Upper lobe of left lung (tissue), 6 donors: ENCODE measurements at places on chromosomes 7 and 10. TPM values are rescaled to one million over a fixed set of nuclear protein-coding genes. Genes with fewer than 3 reads are reported as not detected.

DNA sequence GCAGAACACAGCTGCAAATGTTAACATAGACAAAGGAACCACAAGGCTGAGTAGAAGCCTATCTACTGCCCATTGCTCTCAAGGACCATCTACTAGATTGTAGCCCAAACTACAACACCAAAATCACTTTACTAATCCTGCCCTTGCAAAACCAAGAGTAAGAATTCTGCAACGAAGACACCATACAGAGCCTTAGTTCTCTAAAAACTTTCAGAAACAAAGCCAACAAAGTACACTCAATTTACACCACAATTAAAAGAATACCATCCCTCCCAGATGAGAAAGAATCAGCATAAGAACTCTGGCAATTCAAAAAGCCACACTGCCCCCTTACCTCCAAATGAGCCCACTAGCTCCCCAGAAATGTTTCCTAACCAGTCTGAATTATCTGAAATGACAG, 294.3 kb downstream of the CTNNA3 start:
- no peaks in the 10 kb centered on the region for H3K36me3 ChIP-seq
- H3K27ac ChIP-seq = no peak overlapping the region
- H3K27me3 ChIP-seq = no peaks in the 10 kb centered on the region
- H3K4me1 ChIP-seq = no peaks in the 10 kb centered on the region

DNA sequence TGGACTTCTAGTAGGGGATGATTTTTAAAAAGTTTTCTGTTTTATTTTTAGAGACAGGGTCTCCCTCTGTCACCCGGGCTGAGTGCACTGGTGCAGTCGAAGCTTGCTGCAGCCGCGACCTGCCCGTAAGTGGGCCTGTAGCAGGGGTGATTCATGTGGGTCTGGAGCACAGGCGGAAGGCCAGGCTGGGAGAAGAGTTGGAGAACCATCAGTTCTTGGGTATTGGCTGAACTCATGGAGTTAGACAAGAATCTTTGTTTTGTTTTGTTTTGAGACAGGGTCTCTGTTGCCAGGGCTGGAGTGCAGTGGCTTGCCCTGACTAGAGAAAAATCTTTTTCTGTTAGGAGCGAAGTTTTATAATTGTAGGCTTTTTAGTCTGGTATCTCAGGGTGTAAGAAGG, 5.7 kb downstream of the SRRT start:
- no peaks in the 10 kb centered on the region for H3K27me3 ChIP-seq
- H3K4me3 ChIP-seq = no peak overlapping the region
- peaks cover 28% of the 10 kb centered on the region for H3K36me3 ChIP-seq
- H3K27ac ChIP-seq = no peak overlapping the region
- H3K4me1 ChIP-seq = peaks cover 20% of the 10 kb centered on the region
- no peak for DNase-seq

- no peak for DNase-seq
- no peak overlapping the region for H3K27ac ChIP-seq
- H3K27me3 ChIP-seq = no peaks in the 10 kb centered on the region
- no peaks in the 10 kb centered on the region for H3K36me3 ChIP-seq
- no peak overlapping the region for H3K4me3 ChIP-seq
- H3K4me1 ChIP-seq = no peaks in the 10 kb centered on the region
Observed at GRCh38 chr7:49577576-49577975, 195.9 kb upstream of the VWC2 start.

DNA sequence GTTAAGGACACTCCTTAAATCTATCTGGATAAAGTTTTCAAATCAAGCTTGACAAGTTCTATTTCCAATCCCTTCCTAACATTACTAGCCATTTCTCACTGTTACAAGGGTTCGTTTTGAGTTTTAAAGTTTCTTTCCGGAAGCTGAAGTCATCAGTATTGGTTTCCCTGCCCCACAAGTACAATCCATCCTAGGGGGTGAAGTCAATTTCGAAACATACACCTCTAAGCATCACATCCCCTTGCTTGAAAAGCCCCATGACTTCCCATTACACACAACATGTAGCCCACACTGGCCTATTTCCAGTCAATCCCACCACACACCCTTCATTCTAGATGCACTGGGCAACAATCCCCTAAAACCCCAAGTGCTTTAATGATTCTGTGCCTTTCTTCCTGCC, 13.0 kb downstream of the DPY19L1 start:
- no peak overlapping the region for H3K27ac ChIP-seq
- H3K27me3 ChIP-seq = no peaks in the 10 kb centered on the region
- no peaks in the 10 kb centered on the region for H3K36me3 ChIP-seq
- no peaks in the 10 kb centered on the region for H3K4me1 ChIP-seq

The FKBP6 gene
- total RNA-seq = 0.30 TPM

DNA sequence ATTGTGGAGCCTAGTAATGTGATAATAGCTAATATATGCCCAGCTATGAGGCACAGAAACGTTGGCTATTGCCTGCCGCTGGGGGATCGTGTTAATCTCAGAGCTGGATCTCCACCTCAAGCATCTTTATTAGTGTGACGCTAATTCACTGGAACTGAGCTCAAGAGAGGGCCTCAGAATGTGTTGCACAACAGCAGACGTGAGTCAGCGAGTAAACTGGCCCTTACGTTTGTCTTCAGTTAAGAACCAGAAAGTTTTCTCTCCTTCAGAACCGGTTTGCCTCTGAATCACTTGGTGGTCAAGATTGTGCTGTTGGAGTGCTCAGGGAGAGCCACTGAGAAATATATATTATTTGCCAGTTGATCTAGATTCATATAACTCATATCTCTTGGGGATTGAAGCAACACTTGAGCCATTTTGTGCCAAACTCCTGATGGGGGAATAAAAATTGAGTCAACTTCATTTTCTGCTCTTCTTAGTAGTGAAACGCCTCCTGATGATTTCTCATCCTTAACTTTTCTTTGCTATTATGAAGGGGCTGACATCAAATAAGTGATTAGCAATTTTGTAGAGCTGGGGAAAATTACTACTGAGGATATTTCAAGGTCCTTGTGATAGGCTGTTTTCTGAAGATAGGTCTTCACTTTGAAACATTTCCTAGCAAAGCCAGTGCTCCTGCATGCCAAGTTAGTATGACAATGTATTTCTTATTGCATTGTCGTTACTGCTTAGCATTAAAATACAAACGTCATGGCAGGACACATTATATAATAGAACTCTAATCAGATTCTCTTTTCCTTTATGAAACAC, 22.3 kb downstream of the BZW2 start:
- H3K27ac ChIP-seq = peak overlapping the region; percentile 28
- H3K4me1 ChIP-seq = peaks cover 7% of the 10 kb centered on the region
- no peaks in the 10 kb centered on the region for H3K27me3 ChIP-seq

The HKDC1 gene
- total RNA-seq = 11.5 TPM

DNA sequence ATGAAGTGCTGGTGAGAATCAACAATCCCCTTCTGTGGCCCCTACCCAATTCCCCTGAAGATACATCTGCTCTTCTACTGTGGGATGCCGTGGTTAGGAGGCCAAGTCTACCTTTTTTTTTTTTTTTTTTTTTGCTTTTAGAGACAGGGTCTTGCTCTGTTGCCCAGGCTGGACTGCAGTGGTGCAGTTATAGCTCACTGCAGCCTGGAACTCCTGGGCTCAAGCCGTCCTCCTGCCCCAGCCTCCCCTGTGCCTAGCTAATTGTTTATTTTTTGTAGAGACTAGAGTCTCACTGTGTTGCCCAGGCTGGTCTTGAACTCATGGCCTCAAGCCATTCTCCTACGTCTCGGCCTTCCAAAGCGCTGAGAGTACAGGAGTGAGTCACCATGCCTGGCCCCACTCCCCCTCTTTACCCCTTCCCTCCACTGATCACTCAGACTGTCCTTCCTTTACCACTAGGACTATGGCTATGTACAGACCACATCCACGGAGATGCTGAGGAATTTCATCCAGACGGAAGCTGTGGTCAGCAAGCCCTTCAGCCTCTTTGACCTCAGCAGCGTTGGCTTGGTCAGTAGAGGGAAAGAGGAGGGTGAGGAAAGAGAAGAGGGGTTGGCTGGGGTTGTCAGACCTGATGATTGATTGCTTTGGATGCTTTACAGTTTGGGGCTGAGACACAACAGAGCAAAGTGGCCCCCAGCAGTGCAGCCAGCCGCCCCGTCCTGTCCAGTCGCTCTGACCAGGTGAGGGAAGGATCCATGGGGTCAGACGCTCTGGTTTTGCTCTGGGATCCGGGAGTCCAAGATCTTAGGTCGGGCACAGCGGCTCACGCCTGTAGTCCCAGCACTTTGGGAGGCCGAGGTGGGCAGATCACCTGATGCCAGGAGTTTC, 1.8 kb downstream of the AP4M1 start:
- no peaks in the 10 kb centered on the region for H3K27me3 ChIP-seq
- peaks cover 22% of the 10 kb centered on the region for H3K4me1 ChIP-seq
- H3K4me3 ChIP-seq = no peak overlapping the region
- no peak for DNase-seq

The IGF2BP3 gene
- total RNA-seq = not detected

GRCh38 chr7:19305698-19306097, 160.5 kb upstream of the FERD3L start:
- no peaks in the 10 kb centered on the region for H3K27me3 ChIP-seq
- H3K4me1 ChIP-seq = no peaks in the 10 kb centered on the region
- H3K27ac ChIP-seq = no peak overlapping the region
- no peak for DNase-seq
- no peak overlapping the region for H3K4me3 ChIP-seq
- H3K36me3 ChIP-seq = no peaks in the 10 kb centered on the region

The NUTM2B gene
- total RNA-seq = 2.9 TPM

The HYAL4 gene
- total RNA-seq = not detected

The BHLHA15 gene
- total RNA-seq = 2.4 TPM

GRCh38 chr10:109993551-109994330, 14.0 kb upstream of the ADD3 start:
- peaks cover 10% of the 10 kb centered on the region for H3K4me1 ChIP-seq
- no peak for DNase-seq
- no peak overlapping the region for H3K27ac ChIP-seq
- H3K27me3 ChIP-seq = no peaks in the 10 kb centered on the region
- no peaks in the 10 kb centered on the region for H3K36me3 ChIP-seq

The CALML3 gene
- total RNA-seq = not detected

The SFTPA1 gene
- total RNA-seq = 12,335 TPM

DNA sequence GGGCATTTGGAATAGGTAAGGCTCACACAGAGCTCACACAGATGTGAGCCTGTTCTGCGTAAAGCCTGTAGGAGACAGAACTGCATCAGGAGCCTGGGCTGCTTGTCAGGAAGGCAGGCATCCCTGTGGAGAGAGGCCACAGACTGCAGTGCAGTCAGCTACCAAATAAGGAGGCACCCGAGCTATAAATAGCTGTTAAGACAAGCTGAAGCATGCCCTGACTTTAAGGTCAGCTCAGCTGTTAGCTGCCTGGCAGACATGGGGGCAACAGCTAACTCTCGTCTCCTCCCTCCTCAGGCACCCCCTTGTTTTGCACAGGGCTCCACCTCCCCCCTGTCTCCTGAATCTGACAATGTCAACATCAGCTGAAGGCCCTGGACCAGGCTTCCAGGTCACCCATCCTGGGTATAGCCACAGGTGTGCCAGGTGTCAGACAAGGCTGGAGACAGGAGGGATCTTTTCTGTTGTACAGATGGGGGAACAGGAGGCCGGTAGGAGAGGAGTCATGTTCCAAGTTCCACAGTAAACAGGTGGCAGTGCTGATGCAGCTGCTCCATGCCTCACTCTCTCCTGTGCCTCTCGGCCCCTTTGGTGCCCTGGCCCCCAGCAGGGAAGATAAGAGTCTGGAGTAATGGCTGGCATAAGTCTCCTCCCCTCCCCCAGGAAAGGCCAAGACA, 27.6 kb upstream of the MKRN1 start:
- no peaks in the 10 kb centered on the region for H3K27me3 ChIP-seq
- no peak overlapping the region for H3K4me3 ChIP-seq
- H3K36me3 ChIP-seq = no peaks in the 10 kb centered on the region

DNA sequence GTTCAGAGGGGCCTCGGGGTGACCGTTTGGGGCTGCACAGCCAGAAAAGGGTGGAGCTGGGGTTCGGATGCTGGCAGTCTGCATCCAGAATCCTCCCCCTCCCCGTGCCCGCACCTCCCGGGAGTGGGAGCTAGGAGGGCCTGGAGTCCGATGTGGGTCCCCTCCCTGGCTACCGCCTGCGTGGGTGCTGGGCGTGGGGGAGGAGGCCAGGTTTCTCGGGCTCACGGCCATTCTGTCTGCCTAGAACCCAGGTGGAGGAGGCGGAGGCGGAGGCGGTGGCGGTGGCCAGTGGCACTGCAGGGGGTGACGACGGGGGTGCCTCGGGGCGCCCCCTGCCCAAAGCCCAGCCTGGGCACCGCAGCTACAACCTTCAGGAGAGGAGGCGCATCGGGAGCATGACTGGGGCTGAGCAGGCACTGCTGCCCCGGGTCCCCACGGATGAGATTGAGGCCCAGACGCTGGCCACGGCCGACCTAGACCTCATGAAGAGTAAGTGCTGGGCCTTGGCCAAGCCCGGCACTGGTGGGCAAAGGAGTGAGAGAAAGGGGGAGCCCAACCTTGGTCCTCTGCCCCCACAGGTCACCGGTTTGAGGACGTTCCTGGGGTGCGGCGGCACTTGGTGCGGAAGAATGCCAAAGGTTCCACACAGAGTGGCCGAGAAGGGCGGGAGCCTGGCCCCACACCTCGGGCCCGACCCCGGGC, 7.0 kb downstream of the SLC4A2 start:
- H3K27ac ChIP-seq = no peak overlapping the region
- H3K4me1 ChIP-seq = peaks cover 26% of the 10 kb centered on the region
- no peak overlapping the region for H3K4me3 ChIP-seq
- DNase-seq = no peak

GRCh38 chr10:72248468-72249151, 25.1 kb upstream of the DDIT4 start:
- peaks cover 80% of the 10 kb centered on the region for H3K4me1 ChIP-seq
- H3K27ac ChIP-seq = peak overlapping the region; percentile 88
- H3K36me3 ChIP-seq = no peaks in the 10 kb centered on the region
- no peaks in the 10 kb centered on the region for H3K27me3 ChIP-seq

- no peaks in the 10 kb centered on the region for H3K27me3 ChIP-seq
- H3K4me1 ChIP-seq = peaks cover 16% of the 10 kb centered on the region
- no peaks in the 10 kb centered on the region for H3K36me3 ChIP-seq
- H3K4me3 ChIP-seq = peak overlapping the region; percentile 84
- peak; percentile 64 for DNase-seq
Observed at GRCh38 chr7:152464312-152465118, 28.7 kb upstream of the KMT2C start.

The KCNMA1 gene
- total RNA-seq = 5.8 TPM

DNA sequence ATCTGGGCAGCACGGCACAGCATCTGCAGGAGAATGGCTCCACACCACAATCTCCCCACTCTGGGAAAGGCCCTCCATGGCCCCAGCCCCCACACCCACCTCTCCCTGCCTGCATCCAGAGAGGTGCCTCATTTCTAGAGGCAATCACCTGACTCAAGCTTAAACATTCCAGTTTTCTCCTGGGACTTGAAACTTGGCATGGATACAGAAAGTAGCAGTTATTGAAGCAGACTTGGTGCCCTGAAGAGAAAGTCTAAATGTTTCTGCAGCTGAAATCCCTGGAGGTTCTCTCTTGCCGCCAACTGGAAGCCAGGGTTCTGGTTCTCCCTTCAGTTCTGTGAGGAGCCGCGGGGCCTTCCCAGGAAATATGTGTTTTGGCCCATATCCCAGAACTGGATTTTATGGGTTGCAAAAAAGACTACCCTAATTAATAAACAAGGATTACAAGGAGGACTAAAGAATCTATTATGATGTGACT, 122.8 kb downstream of the SKIDA1 start:
- H3K27me3 ChIP-seq = no peaks in the 10 kb centered on the region
- no peaks in the 10 kb centered on the region for H3K36me3 ChIP-seq
- no peak overlapping the region for H3K4me3 ChIP-seq
- H3K27ac ChIP-seq = no peak overlapping the region
- DNase-seq = no peak

The COL13A1 gene
- 15.1 TPM for total RNA-seq
